ENCODE measurements at places on chromosomes 12 and 14.

DNA sequence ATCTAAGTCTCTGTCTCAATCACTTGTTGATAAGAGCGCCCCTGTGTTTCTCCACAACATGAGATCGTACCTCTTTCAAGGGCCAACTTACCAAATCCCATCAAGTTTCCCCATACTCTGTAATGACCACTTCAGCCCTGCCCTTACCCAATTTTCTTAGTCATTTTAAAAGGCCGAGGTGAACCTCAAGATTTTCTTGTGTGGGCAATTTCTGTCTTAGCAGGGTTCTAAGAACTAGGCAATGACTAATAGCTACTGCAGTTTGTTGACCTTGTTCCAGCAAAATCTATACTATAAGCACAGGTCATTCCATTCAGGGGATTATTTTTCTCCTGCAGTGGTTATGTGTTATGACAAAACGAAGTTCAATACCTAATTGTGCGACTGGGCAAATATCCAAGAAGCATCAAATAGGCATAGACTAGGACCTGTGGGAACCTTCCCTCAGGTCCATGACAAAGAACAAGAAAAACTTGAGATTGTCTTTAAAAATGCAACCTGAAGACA is 359.8 kb downstream of the PCNX1 start:
- no peak for DNase-seq

GRCh38 chr12:16027002-16027401 is 115.9 kb downstream of the DERA start:
- DNase-seq = no peak

GRCh38 chr12:52759218-52759617 is 17.9 kb downstream of the KRT76 start:
- DNase-seq = no peak

GRCh38 chr12:2691345-2692071 is 103.3 kb upstream of the FKBP4 start:
- DNase-seq = peak; percentile 23

GRCh38 chr12:66851134-66851533 is 172.3 kb upstream of the GRIP1 start:
- no peak for DNase-seq

- peak; percentile 37 for DNase-seq
Measured at GRCh38 chr14:74941676-74942097, 13.7 kb downstream of the PGF start.

DNA sequence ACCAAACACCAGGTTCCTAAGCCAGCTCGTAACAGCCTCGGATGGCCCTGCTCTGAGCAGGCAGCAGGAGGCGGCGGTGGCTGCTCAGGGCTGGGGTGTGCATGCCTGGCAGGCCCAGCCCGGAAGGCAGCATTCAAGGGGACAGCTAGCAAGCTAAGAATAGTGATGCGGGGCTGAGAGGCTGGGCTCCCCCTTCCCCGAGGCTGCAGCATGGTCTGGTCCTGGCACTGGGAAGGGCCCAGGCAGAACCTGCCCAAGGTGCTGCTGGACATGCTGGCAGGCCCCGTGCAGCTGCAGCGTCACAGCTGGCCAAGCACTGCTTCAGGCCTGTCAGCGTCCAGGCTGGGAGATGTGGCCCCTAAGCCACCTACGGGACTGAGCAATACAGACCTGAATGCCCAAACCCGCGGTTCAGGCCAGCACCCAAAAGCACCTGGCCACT is 26.4 kb upstream of the NUDT14 start:
- no peak for DNase-seq

Data from stimulated activated CD8-positive, alpha-beta memory T cell treated with anti-CD3 and anti-CD28 coated beads, Interleukin-7, amount 100 ng/mL, for 48 hours (primary cell).